Cardiac atrium fibroblast (primary cell): ENCODE measurements at places on chromosomes 2 and 18. TPM values are rescaled to one million over a fixed set of nuclear protein-coding genes. Genes with fewer than 3 reads are reported as not detected.

Gene ITGB6
- not detected in 2 replicates for total RNA-seq

Gene ALPG
- total RNA-seq = not detected in 2 replicates

Gene GLB1L
- total RNA-seq = 4.7 and 14.8 TPM in 2 replicates

Gene NEU4
- not detected in 2 replicates for total RNA-seq

Gene TWSG1
- total RNA-seq = 54.9 and 69.8 TPM in 2 replicates
